Left renal pelvis (tissue), 4 donors: ENCODE measurements at places on chromosomes 16 and 17.

DNA sequence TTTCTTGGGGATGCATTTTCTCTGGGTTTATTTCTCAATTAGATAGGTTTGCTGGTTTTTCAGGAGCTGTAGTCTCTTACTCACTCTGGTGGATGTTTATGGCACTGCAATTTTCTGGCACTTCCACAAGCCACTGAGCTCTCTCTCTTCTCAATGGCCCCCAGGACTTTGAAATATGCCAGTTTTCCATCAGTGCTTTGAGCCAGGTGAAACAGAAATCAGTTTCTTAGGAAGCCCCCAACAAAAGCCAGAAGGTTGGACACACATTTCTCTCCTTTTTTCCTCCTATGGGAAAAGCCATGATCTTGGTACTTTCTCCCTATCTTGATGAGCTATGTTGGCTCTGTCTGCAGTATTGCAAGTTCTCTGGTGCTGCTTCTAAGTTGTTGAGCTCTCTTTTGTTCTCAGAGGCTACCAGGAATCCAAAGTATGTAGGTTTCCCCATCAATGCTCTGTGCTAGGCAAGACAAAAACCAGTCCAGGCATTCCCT lies 90.7 kb upstream of the SMIM36 start:
- no peak for DNase-seq

DNA sequence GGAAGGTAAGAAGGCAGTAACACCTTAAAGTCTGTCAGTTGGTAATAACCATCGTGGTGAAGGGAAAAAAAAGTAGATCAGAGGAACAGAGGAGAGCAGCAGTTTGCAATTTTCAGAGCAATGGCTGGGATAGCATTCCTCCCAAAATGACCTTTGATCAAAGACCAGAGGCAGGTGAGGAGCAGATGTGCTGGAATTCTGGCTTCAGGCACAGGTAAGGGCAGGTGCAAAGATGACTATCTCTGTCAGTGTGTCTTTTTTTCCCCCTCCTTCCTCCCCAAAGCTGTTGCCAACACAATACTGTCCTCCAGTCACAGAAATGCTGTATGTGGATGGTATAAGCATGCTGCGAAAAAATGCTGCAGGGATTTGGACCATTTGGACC lies 166.7 kb downstream of the XYLT1 start:
- DNase-seq: no peak

- no peak for DNase-seq
These were observed 1.6 kb downstream of the LASP1 start for GRCh38 chr17:38871247-38872015.

GRCh38 chr16:54363766-54364165 lies 77.2 kb upstream of the IRX3 start:
- DNase-seq: no peak

- DNase-seq: no peak
These were observed 329.7 kb downstream of the ABCC12 start for GRCh38 chr16:47826070-47826469.

DNA sequence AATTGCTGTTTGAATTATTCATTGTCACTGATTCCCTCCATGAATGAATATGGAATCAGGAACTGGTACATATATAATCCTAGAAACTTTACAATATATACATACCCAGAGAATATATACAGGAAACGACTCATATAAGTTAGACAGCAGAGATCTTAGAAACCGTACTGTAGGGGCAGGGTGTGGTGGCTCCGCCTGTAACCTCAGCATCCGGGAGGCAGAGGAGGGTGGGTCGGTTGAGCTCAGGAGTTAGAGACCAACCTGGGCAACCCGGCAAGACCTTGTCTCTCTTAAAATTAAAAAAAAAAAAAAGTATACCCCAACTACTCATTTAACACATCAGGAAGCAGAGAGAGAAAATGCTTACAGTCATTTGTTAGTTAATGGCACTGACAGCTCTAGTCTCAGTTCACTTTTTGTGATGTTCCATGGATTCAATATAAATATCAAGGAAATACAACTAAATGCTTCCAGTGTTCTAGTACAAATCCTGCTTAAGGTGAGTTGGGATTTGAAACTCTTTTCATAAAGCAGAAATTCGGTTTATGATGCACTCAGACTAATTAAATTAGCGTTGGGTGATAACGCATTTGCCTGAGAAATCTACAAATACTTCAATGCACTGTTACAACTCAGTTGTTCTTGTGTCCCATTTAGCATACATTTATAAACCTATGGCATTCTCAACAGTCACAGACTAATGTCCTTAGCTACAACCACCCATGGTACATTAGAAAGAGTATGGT lies 5.6 kb downstream of the GLG1 start:
- no peak for DNase-seq

- DNase-seq: no peak
These were observed 24.8 kb upstream of the ARHGAP23 start for GRCh38 chr17:38403491-38403890.

GRCh38 chr17:36736201-36737156 lies 135.1 kb downstream of the MRM1 start:
- DNase-seq: no peak

DNA sequence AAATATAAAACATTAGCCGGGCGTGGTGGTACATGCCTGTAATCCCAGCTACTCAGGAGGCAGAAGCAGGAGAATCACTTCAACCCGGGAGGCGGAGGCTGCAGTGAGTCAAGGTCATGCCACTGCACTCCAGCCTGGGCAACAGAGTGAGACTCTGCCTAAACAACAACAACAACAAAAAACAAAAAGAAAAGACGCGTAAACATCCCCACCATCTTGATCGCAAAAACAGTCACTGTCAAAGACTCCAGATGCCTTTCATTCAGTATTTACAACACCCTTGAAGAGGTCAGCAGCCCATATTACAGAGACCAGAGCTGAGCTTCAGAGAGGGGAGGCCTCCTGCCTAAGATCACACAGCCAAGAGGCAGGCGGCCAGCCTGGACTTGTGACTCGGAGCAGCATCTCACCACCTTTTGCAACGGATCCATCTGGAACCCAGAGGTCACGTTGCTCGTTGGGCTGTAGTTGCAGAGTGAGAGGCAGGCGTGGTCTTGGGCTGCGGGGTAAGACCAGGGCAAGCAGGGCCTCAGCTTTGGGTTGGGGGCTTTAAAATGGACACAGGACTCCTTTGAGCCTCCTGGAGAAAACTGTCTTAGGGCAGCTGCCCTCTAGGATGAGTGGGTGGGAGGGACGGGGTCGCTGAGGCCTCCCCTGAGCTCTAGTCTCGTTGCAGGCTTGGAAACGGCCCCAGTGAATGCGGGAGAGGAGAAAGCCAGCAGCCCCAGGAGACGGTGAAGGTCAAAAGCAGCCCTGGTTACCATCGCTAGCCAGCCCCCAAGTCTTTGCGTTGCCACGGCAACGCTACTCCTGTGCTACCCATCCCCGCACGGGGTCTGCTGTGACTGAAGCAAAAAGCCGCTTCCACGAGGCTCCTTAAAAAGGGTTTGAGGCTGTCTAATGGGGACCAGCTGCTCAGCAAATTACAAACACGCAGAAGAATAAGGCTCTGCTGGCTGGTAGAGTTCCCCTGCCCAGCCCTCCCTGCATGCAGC lies 26.1 kb downstream of the LGALS3BP start:
- no peak for DNase-seq

GRCh38 chr16:11354407-11354732 lies 9.1 kb downstream of the RMI2 start:
- DNase-seq: no peak

GRCh38 chr17:48127371-48128051 lies 19.9 kb downstream of the SNX11 start:
- no peak for DNase-seq

DNA sequence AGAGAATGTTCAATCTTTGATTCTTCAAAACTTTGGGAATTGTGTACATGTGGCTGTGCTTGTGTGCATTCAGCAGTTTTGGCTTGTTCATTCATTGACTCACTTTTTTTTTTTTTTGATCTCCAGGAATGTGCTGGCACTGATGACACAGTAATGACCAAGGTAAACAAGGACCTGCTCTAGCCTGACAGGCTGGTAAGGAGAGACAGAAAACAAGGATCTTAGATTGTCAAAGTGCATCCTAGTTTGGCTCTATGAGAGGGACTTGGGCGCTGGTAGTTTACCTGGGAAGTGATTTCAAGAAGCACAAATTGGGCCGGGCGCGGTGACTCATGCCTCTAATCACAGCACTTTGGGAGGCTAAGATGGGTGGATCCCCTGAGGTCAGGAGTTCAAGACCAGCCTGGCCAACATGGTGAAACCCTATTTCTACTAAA lies 233.1 kb upstream of the WSCD1 start:
- no peak for DNase-seq

GRCh38 chr16:48112600-48112999 lies 43.2 kb downstream of the ABCC12 start:
- DNase-seq: no peak

GRCh38 chr16:50102051-50102746 lies 36.4 kb downstream of the HEATR3 start:
- no peak for DNase-seq

DNA sequence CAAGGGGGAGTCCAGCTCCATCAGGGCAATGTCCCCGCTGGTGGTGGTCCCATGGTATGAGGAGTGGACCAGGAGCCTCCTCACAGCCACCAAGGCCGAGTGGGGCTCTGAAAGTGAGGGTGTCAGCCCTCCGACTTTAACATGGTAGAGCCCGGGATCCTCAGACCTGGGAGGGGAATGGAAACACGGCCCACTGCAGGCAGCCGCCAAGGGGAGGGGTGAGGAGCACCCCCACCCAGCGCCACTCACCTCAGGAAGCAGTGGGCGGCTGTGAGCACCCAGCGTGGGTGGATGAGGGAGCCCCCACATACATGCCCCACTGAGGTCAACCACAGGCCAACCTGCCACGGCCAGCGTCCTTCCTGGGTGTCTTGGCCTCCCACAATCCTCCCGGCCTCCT lies 10.8 kb downstream of the ZG16B start:
- DNase-seq: no peak

DNA sequence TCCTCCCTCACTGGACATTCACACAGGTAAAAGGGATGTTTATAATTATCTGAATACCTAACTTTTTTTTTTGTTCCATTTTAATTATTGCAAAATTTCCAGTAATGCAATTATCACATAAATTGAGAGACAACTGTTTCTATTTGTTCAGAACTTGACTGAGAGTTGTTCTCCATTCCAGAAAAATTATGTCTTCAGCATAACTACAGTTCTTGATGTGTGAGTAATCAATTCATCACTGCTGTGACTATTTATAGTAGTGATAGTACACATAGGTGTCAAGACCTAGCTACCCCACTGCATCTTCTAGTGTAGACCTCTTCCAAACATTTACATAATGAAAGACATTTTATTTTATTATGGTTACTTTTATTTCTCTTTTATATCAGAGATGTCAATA lies 5.8 kb upstream of the TNRC6A start:
- no peak for DNase-seq

GRCh38 chr16:86517652-86518258 lies 7.4 kb downstream of the FOXF1 start:
- DNase-seq: no peak

DNA sequence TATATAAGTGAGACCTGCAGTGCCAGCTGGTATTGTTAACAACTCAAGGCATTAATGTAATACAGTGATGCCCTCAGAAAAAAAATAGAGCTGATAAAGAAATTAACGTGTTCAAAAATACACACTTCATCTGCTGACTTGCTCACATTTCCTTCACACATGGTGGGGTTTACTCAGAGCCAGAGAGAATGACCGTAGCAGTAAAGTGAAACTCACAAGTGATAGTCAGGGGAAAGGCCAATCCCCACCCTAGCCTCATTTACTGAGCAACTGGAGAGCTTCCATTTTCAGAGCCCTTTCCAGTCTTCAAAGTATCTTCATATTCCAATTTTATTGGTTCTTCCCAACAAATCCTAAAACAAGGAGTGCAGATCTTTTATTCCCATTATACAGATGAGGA lies 74.0 kb upstream of the HLF start:
- no peak for DNase-seq

DNA sequence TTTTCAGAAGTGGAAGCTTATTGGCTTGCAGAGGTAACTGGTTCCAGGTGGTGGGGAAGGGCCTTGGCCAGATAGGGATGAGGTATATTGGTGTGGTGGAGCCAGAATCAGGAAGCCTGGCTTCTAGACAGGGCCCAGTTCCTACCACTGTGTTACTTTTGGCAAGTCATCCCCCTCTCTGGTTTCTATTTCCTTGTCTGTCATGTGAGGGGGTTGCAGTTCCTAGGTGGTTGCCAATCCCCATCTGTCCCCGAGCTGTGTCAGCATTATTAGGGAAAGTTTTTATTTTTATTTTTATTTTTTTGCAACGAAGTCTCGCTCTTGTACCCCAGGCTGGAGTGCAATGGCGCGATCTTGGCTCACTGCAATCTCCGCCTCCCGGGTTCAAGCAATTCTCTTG lies 3.0 kb downstream of the SMCR8 start:
- no peak for DNase-seq

GRCh38 chr17:51629232-51629631 lies 368.9 kb downstream of the UTP18 start:
- DNase-seq: no peak

DNA sequence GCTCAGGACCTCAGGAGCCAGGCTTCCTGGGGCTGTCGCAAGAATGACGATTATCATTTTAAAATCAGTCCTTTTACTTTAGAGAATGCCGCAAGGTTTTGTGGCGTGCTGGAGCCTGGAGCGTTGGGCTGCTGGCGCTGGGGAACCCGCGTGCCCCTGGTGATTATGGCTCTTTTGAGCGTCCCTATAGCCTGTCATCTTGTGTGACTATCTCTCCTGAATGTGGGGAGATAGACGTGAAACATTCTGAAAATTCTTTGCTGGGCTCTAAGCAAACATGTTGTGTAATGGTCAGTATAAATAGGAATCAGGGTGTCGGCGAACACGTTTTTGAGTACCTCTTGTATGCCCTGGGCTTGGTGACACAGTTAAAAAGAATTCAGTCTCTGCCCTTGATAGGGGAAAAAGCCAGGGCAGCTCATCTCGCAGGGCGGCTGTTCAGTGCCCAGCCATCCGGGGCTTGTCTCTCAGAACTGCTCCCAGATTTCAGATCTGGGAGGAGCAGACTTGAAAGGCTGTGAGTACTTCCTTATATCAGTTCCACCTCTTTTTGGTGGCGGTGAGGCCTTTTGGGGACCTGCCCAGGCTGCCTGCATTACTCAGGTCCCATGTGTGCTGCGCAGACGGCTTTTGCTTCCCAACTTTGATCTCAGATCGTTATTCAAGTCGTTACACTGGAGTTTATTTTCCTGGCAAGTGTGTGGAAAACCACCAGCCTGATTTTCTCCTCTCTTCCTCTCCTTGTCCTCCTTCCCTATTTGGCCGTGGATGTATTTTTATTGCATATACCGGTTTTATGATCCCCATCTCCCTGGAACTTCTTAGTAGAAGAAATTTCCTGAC lies 973 bp downstream of the SLC7A6 start:
- DNase-seq: no peak

GRCh38 chr16:82963653-82964052 lies 336.9 kb downstream of the CDH13 start:
- DNase-seq: no peak

- no peak for DNase-seq
These were observed 1.1 kb downstream of the FOXL1 start for GRCh38 chr16:86579268-86580062.
